ENCODE measurements at places on chromosomes 1 and 21.

- DNase-seq, result no peak
Measured at GRCh38 chr1:162985816-162986435, 83.2 kb upstream of the RGS4 start.

GRCh38 chr1:47950471-47950870, 46.7 kb downstream of the TRABD2B start:
- DNase-seq, result no peak

DNA sequence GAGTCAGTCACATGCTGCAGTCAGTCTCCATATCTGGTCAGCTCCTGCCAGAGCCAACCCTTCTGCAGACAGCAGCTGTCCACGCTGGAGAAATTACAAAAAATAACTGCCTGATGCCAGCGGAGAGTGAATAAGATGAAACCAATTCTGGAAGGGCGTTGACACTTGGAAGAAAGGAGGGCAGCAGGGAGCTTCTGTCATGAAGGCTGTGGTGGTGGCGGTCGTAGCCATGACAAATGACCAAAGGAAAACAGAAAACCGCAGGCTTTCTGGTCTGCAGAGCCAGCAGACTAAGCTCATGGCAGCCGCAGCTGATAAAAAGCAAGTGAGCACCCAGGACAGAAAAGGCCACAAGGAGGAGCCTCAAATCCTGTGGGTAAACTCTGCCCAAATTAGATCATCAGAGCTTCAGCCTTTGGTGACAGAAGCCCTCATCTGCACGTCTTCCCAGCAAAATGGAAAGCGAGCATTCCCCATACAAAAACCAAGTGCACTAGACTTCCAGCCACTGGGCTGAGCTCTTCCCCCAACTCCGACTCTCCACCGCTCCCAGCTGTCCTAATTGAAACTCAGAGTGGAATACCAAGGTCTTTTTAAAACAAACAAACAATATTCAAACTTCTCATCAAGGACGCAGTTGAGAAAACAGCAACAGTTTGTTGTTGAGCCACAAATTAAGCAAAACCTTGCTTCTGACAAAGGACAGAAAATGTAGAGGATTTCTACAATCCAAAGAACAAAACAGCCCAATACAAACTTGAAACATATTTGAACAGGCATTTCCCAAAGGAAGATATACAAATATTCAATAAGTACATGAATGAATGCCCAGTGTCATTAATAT, 28.7 kb downstream of the RSPH1 start:
- no peak for DNase-seq

GRCh38 chr1:37753473-37754321, 11.2 kb downstream of the EPHA10 start:
- DNase-seq, result no peak

DNA sequence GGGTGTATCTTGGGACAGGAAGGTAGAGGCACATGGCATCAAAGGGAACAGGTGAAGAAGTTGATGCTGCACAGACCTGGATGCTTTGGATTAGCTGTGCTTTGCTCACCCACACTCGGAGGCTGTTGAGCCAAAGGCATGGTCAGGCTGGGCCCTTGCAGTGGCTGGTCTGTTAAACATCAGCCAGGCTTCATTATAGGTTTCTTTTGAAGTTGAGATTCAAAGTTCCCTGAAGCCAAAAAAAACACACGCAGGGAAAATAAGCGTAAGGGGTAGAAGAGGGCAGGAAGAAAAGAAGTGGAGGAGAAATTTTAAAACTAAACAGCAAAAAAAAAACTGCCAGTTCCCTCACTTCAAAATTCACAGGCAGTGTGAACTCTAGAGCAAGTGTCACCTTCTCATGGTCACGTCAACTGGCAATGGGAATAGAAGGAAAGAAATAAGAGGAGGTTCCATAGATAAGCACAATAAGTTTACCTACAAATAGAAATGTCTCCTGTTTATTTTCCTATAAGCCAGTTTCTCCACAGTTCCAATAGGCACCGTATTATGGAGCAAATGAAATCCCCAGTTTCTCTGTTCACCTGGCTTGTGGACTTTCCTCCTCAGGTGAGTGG, 139.5 kb downstream of the PAPPA2 start:
- no peak for DNase-seq

DNA sequence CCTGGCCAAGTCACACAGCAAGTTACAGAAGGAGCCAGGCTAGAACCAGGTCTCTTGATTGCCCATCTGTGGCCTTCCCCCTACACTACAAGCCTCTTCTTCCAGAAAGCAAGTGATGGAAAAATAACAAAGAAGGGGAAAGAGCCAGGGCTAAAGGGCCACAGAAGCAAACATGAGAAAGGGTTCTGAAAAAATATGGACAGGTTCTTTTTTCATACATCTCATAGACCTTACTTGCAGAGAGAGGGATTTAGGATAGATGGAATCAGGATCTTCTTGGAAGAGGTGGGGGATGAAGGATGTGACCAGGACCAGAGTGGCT, 3.2 kb downstream of the RHBG start:
- DNase-seq, result no peak

DNA sequence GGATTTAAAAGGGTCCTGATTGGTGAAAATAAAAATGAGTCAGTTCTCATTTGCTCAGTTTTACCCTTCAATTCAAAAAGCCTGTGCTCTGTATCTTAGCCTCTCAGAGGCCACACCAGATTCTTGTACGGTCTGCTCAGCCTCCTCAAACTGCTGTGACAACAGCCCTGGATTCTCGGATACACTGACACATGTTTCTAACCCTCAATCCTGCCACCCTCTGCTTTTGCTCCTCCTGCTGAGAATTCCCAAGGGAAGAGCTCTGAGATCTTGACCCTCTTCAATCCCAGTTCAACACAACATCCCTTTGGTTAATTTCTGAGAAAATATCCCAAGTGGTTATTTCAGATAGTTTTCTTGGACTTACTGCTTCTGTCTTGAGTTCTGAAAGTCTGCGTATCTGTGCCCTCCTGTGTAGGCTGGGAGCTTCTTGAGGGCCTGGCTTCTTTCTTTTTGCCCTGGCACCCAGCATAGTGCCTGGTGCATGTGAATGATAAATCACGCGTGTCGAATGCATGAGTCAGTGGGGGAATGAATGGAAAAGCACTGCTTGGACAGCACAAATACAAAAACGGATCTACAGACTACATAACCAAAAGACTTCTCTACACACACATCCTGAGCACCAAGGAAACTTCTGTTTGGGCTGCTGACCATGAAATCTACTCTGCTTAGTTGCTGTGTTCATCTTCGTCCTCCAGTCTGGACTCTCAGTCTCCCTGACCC, 24.5 kb downstream of the IRF2BP2 start:
- no peak for DNase-seq

- DNase-seq, result no peak
Measured at GRCh38 chr21:16388911-16389560, 659.3 kb downstream of the USP25 start.

DNA sequence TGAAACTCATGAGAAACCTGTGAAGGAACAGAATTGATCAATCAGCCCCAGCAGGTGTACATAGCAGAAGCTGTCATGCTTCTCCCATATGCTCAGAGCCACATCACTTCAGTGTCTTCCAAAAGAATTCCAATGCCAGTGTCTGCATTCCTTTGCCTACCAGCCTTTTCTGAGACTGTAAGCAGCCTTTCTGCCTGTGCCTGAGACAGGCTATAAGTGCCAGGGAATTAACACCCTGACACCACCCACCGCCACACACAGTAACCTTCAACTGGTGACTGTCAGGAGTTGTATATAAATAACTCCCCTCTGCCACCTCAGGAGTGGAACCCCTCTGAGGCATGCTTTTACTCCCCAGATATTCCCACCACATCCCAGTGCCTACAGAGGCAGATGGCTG, 38.1 kb upstream of the SLAMF9 start:
- no peak for DNase-seq

- no peak for DNase-seq
Measured at GRCh38 chr1:47771751-47772150, 225.4 kb downstream of the TRABD2B start.

- no peak for DNase-seq
Measured at GRCh38 chr1:208369045-208369444, 124.9 kb upstream of the PLXNA2 start.

DNA sequence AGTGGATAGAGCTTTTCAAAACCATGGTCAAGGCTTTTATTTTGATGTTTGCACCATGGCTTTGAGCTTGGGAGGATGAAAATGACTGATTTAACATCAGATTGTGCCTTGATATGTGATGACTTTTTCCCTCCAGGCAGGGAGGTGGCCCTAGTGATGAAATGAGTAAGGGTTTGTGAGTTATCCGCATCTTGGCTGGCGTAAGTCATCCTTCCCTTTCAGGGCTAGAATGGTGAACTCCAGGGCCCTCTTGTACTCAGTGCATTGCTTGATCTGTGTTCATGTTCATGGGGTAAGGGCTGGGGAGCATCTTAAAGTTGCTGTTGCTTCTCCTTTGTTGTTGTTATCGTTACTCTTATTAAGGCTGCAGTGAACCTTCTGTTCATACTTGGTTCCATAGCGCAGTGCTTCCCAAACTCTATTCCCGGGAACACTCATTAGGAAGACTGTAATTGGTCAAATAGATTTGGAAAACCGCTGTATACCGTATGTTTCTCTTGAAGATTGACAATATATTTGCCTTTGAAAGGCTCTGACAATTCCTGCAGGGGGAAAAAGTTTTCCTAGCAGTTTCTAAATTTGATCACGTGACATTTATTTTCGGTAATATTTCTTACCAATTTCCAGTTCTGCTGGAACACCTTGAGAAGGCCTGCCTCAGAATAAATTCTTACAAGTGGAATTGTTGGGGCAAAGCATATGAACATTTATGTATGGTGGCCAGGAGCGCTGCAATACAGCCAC, 23.1 kb downstream of the GPR137B start:
- DNase-seq, result no peak

DNA sequence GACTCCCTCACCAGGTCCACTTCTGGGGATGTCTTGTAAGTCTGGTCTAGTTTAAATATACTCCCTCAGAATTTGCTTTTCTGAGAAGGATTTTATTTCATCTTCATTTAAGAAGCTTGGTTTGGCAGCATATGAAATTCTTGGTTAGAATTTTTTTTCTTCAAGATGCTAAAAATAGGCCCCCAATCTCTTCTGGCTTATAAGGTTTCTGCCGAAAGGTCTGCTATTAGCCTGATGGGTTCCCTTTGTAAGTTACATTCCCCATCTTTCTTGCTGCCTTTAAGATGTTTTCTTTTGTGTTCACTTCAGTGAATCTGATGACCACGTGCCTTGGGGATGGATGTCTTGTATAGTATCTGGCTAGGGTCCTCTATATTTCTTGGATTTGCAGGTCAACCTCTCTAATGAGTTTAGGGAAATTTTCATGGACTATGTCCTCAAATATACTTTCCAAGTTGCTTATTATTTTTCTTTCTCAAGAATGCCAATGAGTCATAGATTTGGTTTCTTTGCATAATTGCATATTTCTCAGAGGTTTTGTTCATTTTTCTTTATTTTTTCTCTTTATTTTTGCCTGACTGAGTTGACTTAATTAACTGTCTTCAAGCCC, 19.4 kb downstream of the TCP10L start:
- no peak for DNase-seq
